ENCODE measurements at places on chromosomes 7 and 10.

GRCh38 chr7:43211286-43211685 is 98.8 kb downstream of the HECW1 start:
- no peak for DNase-seq

- DNase-seq, result no peak
These were observed 41.4 kb upstream of the GHITM start for GRCh38 chr10:84097787-84098353.

GRCh38 chr7:55774327-55775050 is 88.1 kb downstream of the SEPTIN14 start:
- DNase-seq, result no peak

GRCh38 chr10:112115781-112116385 is 67.7 kb downstream of the GPAM start:
- peak; percentile 36 for DNase-seq

- DNase-seq, result no peak
These were observed 295.5 kb downstream of the DOCK4 start for GRCh38 chr7:111910656-111911055.

- no peak for DNase-seq
These were observed 96.6 kb upstream of the CACUL1 start for GRCh38 chr10:118851062-118852035.

GRCh38 chr10:119029613-119030420 is at the start of gene NANOS1:
Gene NANOS1, plus strand, starts transcription at chr10:119029714. Its CDS starts 88 bp downstream, at chr10:119029802.
- no peak for DNase-seq

DNA sequence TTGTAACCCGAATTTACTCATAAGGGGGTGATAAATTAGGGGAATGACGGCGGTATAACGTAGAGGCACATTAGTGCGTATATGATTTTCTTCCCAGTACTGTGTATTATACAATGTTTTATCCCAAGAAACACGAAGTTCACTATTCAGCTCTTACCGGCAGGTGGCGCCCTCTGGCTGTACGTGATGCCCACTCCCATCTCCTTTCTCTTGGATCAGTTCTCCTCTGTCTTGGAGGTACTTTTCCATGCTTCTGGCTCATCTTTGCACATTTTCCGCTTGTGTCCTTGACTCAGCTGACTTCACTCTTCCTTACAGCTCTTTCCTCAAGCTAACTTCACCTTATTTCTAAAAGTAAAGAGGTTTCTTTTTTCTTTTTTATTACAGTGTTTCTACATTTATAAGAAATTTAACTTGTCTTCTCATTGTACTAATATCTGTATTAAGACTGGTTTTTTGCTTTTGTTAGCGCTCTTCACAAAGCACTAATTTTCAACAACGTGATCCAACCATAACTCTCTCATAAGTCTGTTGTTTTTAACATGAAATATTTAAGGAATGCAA is 21.3 kb downstream of the TMEM176B start:
- no peak for DNase-seq

GRCh38 chr10:87622314-87623004 is 37.2 kb upstream of the PAPSS2 start:
- DNase-seq, result peak; percentile 5

- no peak for DNase-seq
These were observed 28.0 kb downstream of the TMEM120A start for GRCh38 chr7:75966190-75966961.

GRCh38 chr7:2157473-2158279 is 75.1 kb downstream of the MAD1L1 start:
- no peak for DNase-seq

GRCh38 chr7:40758590-40758989 is 623.8 kb downstream of the SUGCT start:
- DNase-seq, result no peak

DNA sequence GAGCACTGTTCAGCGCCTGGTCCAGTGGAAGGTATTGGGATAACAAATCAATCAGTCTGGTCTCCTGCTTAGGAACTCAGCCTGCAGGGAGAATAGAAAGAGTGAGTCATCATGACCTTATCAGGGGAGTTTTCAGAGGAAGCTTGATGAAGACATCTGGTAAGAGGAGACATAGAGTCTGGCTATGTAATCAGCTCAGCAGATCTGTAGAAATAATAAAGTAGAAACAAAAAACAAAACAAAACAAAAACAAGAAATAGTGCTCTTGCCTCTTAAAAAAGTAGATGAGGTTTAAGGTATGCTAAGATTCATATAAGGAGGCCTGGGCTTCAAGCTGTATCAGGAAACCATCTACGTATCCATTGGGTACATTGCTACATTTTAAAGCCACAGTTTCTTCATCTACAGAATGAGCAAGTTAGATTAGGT is 14.4 kb downstream of the TAS2R41 start:
- DNase-seq, result no peak

- no peak for DNase-seq
These were observed 5.7 kb upstream of the LCOR start for GRCh38 chr10:96826438-96826837.

DNA sequence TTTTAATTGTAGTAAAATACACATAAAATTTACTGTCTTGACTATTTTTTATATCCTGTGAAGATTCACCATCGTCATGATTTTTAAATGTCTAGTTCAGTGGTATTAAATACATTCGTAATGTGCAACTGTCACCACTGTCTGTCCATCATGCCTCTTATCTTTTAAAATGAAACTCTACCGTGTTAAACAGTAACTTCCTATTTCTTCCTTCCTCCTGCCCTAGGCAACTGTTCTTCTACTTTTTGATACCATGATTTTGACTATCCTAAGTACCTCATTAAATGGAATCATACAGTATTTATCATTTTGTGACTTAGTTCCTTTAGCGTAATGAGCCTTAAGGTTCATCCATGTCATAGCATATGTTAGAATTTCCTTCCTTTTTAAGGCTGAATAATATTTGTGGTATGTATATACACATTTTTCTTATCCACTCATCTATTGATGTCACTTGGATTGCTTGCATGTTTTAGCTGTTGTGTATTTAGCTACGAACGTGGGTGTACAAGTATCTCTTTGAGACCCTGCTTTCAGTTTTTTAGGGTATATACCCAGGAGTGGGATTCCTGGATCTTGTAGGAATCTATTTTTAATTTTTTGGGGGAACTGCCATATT is 13.5 kb downstream of the SLK start:
- DNase-seq, result no peak

GRCh38 chr7:36651404-36651803 is 72.9 kb downstream of the AOAH start:
- DNase-seq, result no peak

DNA sequence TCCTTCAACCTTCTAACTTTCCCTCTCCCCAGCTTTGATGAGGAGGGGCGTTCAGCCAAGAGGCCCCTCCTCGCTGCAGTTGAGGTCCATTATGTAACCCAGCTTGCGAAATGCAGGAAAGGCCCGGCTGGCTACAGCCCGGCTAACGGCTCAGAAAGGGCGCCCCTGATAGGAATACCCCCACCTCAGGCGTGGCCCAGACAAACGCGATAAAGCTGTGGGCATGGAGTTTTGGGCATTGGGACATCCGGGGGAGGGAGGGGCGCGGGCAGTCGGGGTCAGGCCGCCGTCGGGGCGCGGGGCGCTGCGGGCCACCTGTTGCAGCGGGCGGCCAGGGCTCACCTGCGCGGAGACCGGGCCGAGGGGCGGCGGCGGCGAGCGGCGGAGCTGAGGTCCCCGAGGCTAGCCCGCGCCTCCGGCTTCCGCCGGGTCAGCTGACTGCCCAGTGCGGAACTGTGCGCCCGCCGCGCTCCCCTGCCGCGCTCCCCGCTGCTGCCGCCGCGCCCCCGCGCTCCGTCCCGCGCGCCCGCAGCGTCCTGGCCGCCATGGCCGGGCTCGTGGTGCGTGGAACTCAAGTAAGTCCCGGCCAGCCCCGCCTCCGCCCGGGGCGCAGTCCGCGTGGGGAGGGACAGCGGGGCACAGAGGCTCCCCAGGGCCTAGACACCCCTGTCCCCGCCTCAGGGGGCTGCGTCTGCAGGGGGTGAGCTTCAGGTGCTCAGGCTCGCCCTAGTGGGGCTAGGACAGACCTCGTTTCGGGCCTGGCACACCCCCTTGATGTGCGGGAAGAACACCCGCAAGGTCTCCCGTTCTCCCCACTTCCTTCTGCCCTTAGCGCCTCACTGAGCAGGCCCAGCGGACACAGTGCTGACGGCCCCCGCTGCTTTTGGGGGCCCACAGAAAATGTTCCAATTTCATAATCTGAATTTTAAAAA is at the start of gene LRMDA:
LRMDA (plus strand) TSS at position 445 of the 932 bp plus-strand sequence.
- no peak for DNase-seq

- no peak for DNase-seq
These were observed 272.4 kb upstream of the LRGUK start for GRCh38 chr7:133854739-133855138.

DNA sequence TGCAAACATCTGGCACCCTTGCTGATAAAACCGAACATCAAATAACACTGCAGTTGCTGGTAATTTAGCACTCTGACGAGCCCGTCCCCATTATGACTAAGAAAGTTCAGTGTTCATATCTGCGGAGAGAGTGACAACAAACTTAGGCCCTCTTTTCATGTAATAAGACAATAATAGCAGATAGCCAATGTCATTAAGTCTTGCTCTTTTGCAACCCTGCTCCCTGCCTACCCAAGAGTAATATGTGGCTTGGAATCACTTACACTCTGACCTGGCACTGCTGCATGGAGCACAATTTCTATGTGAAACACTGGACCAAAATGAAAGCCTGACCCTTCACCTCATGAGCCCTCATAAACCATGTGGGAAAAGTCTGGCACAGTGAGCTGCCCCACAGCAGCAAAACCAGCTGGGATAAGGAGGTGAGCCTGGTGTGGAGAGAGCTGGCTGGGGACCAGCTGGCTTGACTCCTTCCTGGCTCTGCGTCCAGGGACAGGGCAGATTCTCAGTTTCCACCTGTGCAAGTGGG is 86.5 kb downstream of the HIPK2 start:
- DNase-seq, result no peak

DNA sequence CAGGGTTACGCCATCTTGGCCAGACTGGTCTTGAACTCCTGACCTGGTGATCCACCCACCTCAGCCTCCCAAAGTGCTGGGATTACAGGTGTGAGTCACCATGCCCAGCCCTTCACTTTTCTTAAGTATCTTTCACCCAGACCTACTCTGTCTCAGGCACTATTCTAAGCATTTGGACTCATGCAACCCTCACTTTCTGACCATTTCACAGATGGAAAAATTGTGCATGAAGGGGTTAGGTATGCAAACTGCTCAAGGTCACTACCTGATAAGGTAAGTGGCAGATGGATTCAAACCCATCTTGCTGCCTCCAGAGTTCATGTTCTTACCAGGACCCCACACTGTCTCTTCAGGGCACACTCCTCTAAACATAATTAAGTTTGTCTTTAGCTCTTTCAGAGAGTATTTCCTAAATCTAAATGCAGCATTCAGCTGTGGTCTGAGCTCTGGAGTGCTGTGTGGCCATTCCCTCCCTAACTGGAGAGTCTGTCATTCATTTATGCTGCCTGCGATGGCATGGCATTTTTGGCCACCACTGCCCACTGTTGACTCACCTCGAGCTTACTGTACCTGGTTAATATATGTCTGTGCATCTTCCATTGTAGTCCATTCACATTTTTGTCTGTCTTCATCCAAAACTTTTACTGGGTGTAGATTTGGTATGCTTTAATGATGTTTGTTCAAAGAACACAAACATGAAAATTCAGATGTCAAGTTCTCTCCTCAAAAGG is 88.4 kb downstream of the CCDC71L start:
- no peak for DNase-seq

- DNase-seq, result peak; percentile 14
These were observed 675 bp upstream of the ATE1 start for GRCh38 chr10:121928528-121928884.

DNA sequence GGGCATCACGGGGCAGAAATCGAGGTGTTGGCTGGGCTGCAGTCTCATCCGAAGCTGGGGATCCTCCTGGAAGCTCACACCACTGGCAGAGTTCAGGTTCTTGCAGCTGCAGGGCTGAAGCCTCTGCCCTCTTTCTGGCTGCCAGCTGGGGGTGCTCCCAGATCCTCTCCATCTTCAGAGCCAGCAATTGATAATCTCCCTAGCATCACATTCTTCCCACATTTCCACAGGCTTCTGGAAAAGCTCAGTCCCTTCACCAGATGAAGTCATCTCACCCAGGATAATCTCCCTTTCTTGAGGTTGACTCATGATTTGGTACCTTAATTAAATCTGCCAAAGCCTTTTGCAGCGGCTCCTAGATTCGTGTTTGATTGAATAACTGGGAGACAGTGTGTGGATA is 55.2 kb downstream of the NRP1 start:
- DNase-seq, result no peak

- DNase-seq, result no peak
These were observed 86.3 kb downstream of the ALOX5 start for GRCh38 chr10:45460235-45460878.

DNA sequence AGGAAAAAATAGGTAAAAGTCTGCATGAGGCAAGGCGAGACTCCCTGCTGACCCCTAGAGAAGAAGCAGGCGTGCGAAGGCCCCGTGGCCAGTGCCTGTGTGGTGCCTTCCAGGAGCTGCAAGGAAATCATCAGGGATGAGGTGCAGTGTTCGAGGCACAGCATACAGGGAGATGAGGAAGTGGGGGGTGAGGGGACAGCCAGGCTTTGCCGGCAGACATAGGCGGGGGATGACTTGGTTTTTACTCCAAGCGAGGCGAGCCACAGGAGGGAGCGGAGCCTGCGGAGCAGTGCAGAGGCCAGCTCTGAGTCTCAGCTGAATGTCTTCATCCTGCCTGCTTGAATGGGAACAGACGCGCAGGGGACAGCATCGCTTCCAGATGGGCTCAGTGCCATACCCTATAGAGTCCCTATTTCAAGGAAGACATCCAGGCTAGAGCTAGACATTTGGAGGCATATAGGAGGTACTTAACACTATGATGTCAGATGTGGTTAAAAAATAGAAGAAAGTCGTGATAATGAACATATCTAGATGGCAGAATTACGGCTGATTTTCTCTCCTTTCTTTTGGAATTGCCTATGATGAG is 49.5 kb downstream of the TCERG1L start:
- no peak for DNase-seq

DNA sequence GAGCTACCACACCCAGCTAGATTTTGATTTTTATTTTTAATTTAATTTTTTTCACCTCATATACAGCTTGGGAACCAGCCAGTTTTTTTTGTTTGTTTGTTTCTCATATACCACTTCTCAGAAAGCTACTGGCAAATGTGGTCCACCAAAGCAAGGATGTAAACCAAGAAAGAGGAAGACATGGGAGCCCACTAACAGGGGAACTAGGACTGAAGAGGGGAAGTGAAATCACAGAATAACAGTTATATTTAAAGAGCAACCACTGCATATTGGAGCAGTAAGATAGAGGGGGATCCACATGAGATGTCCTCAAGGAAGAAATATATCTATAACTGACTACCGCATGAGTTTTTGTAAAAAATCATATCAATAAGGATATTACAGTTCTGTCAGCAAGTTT is 10.5 kb downstream of the CPVL start:
- no peak for DNase-seq

GRCh38 chr10:84990713-84991112 is 662.3 kb downstream of the CCSER2 start:
- DNase-seq, result no peak

DNA sequence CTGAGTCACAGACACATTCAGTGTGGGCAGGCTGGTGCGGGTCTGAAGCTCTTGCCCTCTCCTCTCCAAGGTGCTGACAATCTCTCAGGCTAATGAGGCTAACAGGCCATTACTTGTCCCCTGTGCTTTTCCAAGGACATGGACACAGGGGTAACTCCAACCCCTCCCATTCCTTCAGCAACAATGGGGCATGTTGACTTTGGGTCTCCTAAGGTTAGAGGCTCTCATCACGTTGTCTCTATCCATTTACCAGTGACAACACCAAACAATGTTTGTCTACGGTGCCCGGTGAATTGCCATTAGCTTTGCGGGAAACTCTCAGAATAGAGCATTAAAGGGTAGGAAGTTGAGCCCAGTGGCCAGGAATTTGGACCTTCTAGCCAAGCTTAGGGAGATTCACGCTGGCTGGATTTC is 101.6 kb upstream of the TNS3 start:
- no peak for DNase-seq

- DNase-seq, result no peak
These were observed 34.0 kb upstream of the CYTH3 start for GRCh38 chr7:6306471-6306870.
